ENCODE measurements at places on chromosomes 5 and 9. TPM values are rescaled to one million over a fixed set of nuclear protein-coding genes. Genes with fewer than 3 reads are reported as not detected.

Gene PCDHGB4
- 20.7 TPM for total RNA-seq

Gene SMAD5
- total RNA-seq, result 91.3 TPM

Gene CFAP77
- 0.66 TPM for total RNA-seq

Gene PPP2CA
- 220 TPM for total RNA-seq

Gene GRM6
- total RNA-seq, result 38.8 TPM

Gene IFNA2
- total RNA-seq, result not detected

Gene FAM169A
- total RNA-seq, result 92.8 TPM

Gene LCN1
- 13.0 TPM for total RNA-seq

Gene BARX1
- total RNA-seq, result not detected

Gene ARID3C
- total RNA-seq, result not detected

Gene FGF10
- 9.4 TPM for total RNA-seq

Gene BTNL9
- total RNA-seq, result 4.7 TPM

Gene NCBP1
- 46.9 TPM for total RNA-seq

Measured in camera-type eye (tissue), 1 donor.